ENCODE measurements at places on chromosomes 2 and 18. TPM values are rescaled to one million over a fixed set of nuclear protein-coding genes. Genes with fewer than 3 reads are reported as not detected.

Gene HOXD3
- polyA plus RNA-seq, result 0.35 TPM

Gene SERPINB7
- polyA plus RNA-seq, result not detected

Gene TYW5
- polyA plus RNA-seq, result 14.4 TPM

Gene TUBB8B
- 1.1 TPM for polyA plus RNA-seq

Gene XRCC5
- polyA plus RNA-seq, result 302 TPM

Gene TTC39C
- polyA plus RNA-seq, result 15.3 TPM

Gene NABP1
- 17.4 TPM for polyA plus RNA-seq

Gene MROH2A
- polyA plus RNA-seq, result 0.34 TPM

Gene TACR1
- 3.2 TPM for polyA plus RNA-seq

Gene MYL1
- polyA plus RNA-seq, result not detected

Gene SKOR2
- polyA plus RNA-seq, result not detected

Gene MC2R
- polyA plus RNA-seq, result not detected

Gene PAX8
- 5.6 TPM for polyA plus RNA-seq

Gene C2orf66
- polyA plus RNA-seq, result 0.27 TPM

Gene AQP12B
- polyA plus RNA-seq, result not detected

Gene SH3RF3
- polyA plus RNA-seq, result 7.9 TPM

Gene STK11IP
- polyA plus RNA-seq, result 27.2 TPM

Gene UCN
- 1.5 TPM for polyA plus RNA-seq

Gene BOLL
- not detected for polyA plus RNA-seq

Gene RFTN2
- 35.2 TPM for polyA plus RNA-seq

Gene CDH2
- 6.9 TPM for polyA plus RNA-seq

Gene MEIS1
- polyA plus RNA-seq, result 193 TPM

Gene LCT
- 0.23 TPM for polyA plus RNA-seq

Gene CHRNA1
- polyA plus RNA-seq, result 0.24 TPM

Gene MAP3K19
- 0.79 TPM for polyA plus RNA-seq

Gene CDH20
- polyA plus RNA-seq, result 0.48 TPM

Gene DIPK1C
- 0.09 TPM for polyA plus RNA-seq

Gene PDE1A
- 12.1 TPM for polyA plus RNA-seq

Gene KCNG2
- polyA plus RNA-seq, result 0.25 TPM

Gene PDE11A
- polyA plus RNA-seq, result 0.38 TPM

Gene ASIC4
- 0.18 TPM for polyA plus RNA-seq

Gene NMUR1
- polyA plus RNA-seq, result 0.58 TPM

Gene GCKR
- 1.4 TPM for polyA plus RNA-seq

Gene CCBE1
- 81.2 TPM for polyA plus RNA-seq

Gene PLCD4
- polyA plus RNA-seq, result 11.8 TPM

Gene PLEKHB2
- 35.8 TPM for polyA plus RNA-seq

Gene GLB1L
- polyA plus RNA-seq, result 16.2 TPM

Gene DYNC2LI1
- polyA plus RNA-seq, result 105 TPM

Gene LAMA1
- polyA plus RNA-seq, result 13.1 TPM

Gene CIB4
- polyA plus RNA-seq, result 2.0 TPM

Gene RAB6C
- 0.78 TPM for polyA plus RNA-seq

Gene PTPRM
- polyA plus RNA-seq, result 98.1 TPM

Gene FAM228B
- 26.2 TPM for polyA plus RNA-seq

Gene TTC27
- polyA plus RNA-seq, result 21.9 TPM

Gene DUSP19
- polyA plus RNA-seq, result 7.0 TPM

Gene CABLES1
- 52.5 TPM for polyA plus RNA-seq

Gene REG3G
- polyA plus RNA-seq, result not detected

Gene SERTAD2
- polyA plus RNA-seq, result 26.6 TPM

Gene KCNJ3
- polyA plus RNA-seq, result 0.48 TPM

Gene DYSF
- 20.5 TPM for polyA plus RNA-seq

Gene EFR3B
- polyA plus RNA-seq, result 8.1 TPM

Gene RUFY4
- polyA plus RNA-seq, result 0.74 TPM

Gene ECEL1
- polyA plus RNA-seq, result 0.63 TPM

Gene GALM
- 33.6 TPM for polyA plus RNA-seq
